Uterus (tissue), 4 donors: ENCODE measurements at places on chromosomes 2 and 18. TPM values are rescaled to one million over a fixed set of nuclear protein-coding genes. Genes with fewer than 3 reads are reported as not detected.

- no peak for DNase-seq
These were observed 29.5 kb upstream of the ITGB6 start for GRCh38 chr2:160229591-160229990.

DNA sequence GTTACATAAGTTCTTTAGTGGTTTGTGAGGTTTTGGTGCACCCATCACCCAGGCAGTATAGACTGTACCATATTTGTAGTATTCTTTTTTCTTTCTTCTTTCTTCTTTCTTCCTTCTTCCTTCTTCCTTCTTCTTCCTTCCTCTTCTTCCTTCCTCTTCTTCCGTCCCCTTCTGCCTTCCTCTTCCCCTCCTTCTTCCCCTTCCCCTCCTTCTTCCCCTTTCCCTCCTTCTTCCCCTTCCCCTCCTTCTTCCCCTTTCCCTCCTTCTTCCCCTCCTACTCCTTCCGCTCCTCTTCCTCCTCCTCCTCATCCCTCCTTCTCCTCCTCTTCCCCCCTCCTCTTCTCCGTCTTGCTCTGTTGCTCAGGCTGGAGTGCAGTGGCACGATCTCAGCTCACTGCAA lies 41.6 kb downstream of the CAB39 start:
- no peak for DNase-seq

GRCh38 chr2:98833172-98833916 lies 102.4 kb upstream of the MGAT4A start:
- DNase-seq = no peak

DNA sequence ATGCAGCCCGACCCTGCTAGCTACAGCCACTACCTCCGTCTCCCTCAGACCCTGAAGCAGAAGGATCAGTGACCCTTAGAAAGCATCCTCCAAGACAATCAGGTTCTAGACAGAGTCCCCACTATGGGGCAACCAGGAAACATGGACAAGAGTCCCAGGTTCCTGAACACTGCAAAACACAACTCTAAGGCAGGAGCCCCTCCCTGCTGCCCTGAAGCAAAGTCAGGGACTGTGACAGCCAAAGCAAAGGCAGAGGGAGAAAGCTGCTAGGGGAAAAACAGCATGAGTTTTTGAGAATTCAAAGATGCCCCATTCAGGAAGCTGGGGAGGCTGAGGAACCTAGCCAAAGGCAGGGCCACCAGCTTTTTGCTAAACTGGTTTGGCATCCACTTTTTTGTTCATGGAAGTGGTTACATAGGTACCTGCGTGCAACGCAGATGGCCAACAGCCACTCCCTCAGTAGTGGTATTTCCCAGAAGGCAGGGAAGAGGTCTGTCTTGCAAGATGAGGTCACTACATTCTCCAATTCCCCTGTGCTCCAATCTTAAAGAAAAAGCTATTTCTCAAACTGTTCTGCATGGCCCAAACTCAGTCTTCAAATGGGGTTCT lies 33.2 kb downstream of the MYO5B start:
- DNase-seq = no peak

- DNase-seq = no peak
These were observed 338.0 kb downstream of the TDRD15 start for GRCh38 chr2:21461754-21462240.

- DNase-seq = no peak
These were observed 82.0 kb downstream of the SMAD7 start for GRCh38 chr18:48868468-48869466.

GRCh38 chr18:73544032-73544431 lies 603.6 kb downstream of the FBXO15 start:
- DNase-seq = no peak

DNA sequence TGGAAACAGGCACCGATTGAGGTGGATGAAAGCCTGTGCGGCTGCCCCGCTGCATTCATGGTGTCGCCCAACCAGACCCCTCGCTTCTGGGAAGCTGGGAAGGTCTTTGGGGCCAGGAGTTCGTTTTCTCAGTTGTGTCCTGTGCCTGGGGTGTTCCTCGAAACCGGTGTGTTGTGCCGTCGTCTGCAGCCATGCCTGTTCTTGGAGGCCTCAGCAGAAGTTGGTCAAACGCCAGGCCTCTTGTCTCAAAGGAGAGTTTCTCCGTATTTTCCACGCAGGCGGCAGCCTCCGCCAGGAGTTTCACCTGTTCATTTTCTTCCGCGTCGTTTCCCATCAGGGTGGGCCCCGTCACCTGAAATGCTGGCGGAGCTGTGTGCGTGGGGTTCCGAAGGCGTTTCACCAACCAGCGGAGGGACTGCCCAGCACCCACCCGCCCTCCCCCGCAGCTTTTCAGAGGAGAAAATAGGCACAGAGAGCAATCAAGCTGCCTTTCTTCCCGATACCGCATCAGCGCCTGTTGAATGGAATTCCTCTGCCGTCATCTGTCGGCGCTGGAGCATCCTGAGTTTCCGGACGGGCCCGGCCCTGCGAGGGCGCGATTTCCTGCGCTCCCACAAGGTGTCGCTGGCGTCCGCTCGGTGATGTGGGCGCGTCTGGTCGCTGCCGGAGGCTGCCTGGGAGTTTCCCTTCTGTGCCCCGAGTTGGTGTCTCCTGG lies 17.0 kb upstream of the NFATC1 start:
- DNase-seq = peak; percentile 71

- DNase-seq = no peak
These were observed 219.7 kb upstream of the EPHA4 start for GRCh38 chr2:221791844-221792243.

DNA sequence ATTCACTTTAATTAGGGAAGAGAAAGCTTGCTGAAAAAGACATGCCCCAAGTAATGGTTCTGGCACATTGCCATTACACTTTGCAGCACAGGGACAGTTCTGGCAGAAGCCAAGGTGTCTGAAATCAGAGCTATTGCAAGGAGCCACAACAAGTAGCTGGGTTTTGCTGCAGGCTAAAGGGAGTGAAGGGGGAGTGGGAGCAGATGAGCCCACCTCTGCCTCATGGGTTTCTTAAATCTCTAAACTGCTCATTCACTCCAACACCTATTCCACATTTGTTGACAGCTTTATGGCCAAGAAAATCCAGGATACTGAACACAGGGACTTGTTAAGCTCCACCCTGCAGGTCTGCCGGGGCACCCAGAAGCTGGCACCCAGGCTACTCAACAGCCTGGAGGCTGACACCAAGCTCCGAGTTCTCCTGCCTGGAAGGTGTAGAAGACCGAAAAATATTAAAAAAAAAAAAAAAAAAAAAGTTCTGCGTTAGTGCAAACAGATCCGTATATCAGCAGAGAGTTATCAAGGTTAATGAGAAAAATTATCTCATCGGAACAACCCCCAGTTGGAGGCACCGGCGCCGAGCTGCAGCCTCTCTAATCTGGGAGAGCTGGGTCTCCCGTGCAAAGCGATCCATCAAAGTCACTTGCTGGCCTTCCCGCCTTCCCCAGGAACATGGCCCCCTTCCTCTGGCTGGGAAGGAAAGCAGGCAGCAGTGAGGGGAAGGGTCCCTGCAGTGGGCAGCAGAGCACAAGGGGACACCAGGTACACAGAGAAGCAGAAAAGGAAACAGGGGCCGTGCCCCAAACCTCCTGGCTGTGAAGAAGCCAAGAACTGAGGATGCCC lies 123.7 kb downstream of the HNMT start:
- DNase-seq = no peak

- DNase-seq = no peak
These were observed 12.0 kb upstream of the IMPACT start for GRCh38 chr18:24414349-24415003.

- DNase-seq = no peak
These were observed 24.4 kb downstream of the SCN9A start for GRCh38 chr2:166351319-166351718.

- DNase-seq = no peak
These were observed 249.8 kb downstream of the NBAS start for GRCh38 chr2:15311201-15311907.

GRCh38 chr2:232815569-232815968 lies 39.2 kb upstream of the KCNJ13 start:
- no peak for DNase-seq

DNA sequence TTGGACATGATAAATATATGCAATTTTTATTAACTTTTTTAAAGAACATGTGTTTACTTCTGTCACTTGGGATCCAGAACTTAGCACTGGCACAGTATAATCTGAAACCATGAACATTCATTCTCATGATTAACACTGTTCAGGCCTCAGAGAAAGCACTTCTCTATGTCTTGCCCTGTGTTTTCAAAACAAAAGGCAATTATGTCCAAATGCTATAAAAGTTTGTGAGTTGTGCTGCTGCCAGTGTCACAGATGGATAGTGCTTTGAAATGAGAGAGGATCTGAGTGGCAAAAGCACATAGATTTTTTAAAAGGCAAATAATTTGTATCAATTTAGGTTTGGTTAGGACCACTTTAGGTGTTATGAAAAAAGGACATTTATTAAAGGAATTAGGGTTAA lies 470.5 kb upstream of the FAM98A start:
- DNase-seq = no peak

- no peak for DNase-seq
These were observed 356.9 kb downstream of the DSEL start for GRCh38 chr18:67159662-67160061.

ZAP70 gene
- total RNA-seq = 3.7 TPM

HOXD1 gene
- 0.52 TPM for total RNA-seq

SRD5A2 gene
- not detected for total RNA-seq

GATA6 gene
- total RNA-seq = 50.5 TPM

CNTNAP5 gene
- total RNA-seq = not detected

AQP12B gene
- total RNA-seq = not detected

TEKT4 gene
- total RNA-seq = not detected

SERPINB10 gene
- total RNA-seq = not detected

LIMS2 gene
- total RNA-seq = 15.8 TPM

CMPK2 gene
- total RNA-seq = 9.4 TPM

UGT1A5 gene
- not detected for total RNA-seq

NOTO gene
- not detected for total RNA-seq

ABCB11 gene
- 0.29 TPM for total RNA-seq

C2orf80 gene
- total RNA-seq = not detected

SP9 gene
- total RNA-seq = not detected
